Activated T-cell treated with anti-CD3 and anti-CD28 coated beads, Interleukin-2, amount 50 U/mL, for 24 hours (primary cell): ENCODE measurements at places on chromosomes 5 and 9.
A peak's percentile ranks its signal among the peaks of the same experiment; 100 is the strongest.

DNA sequence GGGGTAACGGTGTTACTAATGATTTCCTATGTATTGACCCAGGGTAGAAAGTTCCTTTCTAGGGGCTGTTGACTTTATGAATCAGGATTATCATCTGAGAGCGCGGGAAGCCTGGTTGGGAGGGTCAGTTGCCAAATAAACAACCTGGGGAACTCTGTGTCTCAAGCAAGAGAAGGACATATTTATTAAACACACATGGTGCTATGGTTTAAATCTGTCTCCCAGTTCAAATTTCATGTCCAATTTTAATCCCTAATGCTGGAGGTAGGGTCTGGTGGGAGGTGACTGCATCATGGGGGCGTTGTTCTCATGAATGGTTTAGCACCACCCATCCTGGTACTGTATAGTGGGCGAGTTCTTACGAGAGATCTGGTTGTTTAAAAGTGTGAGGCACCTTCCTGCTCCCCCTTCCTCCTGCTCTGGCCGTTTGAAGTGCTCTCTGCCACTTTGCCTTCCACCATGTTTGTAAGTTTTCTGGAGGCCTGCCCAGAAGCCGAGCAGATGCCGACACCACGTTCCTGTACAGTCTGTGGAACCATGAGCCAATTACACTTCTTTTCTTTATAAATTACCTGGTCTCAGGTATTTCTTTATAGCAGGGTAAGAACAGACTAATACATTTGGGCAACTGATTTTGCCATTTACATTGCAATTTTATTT is 19.7 kb upstream of the GAS1 start:
- no peaks in the 10 kb centered on the region for H3K36me3 ChIP-seq
- no peak overlapping the region for H3K4me3 ChIP-seq
- no peak for DNase-seq
- H3K27me3 ChIP-seq = peaks cover 28% of the 10 kb centered on the region

- DNase-seq = no peak
- no peaks in the 10 kb centered on the region for H3K36me3 ChIP-seq
- no peaks in the 10 kb centered on the region for H3K27me3 ChIP-seq
- no peak overlapping the region for H3K27ac ChIP-seq
- H3K4me3 ChIP-seq = no peak overlapping the region
These were observed 39.9 kb upstream of the CTSL start for GRCh38 chr9:87685871-87686519.

- no peaks in the 10 kb centered on the region for H3K27me3 ChIP-seq
- DNase-seq = no peak
- no peak overlapping the region for H3K4me3 ChIP-seq
- H3K27ac ChIP-seq = no peak overlapping the region
These were observed 212.9 kb downstream of the MAT2B start for GRCh38 chr5:163718272-163718671.

DNA sequence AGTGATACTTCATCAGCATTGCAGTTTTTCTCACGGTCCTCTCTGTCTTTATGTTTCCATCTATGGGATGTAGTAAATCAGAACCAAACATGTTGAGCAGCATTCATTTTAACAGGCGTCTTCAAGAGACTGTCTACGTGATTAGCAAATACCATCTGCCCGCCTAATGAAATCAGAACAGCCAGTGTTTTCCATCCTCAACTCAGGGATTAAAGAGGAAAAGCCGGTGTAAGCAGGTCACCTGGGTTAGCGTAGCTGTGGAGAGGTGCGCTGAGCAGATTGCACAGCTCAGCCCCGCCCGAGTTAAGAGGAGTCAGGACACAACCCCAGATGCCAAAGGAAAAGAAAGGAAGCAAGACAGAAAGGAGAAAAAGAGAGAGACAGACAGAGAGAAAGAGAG is 54.3 kb upstream of the ANKRD33B start:
- no peak overlapping the region for H3K4me3 ChIP-seq
- no peak for DNase-seq
- no peak overlapping the region for H3K27ac ChIP-seq
- peaks cover 2% of the 10 kb centered on the region for H3K27me3 ChIP-seq

GRCh38 chr5:68849906-68850305 is 243.9 kb upstream of the SLC30A5 start:
- no peaks in the 10 kb centered on the region for H3K36me3 ChIP-seq
- no peak overlapping the region for H3K27ac ChIP-seq
- no peaks in the 10 kb centered on the region for H3K27me3 ChIP-seq
- H3K4me3 ChIP-seq = no peak overlapping the region

- H3K36me3 ChIP-seq = no peaks in the 10 kb centered on the region
- no peak overlapping the region for H3K4me3 ChIP-seq
- H3K27ac ChIP-seq = no peak overlapping the region
- no peak for DNase-seq
- peaks cover 5% of the 10 kb centered on the region for H3K27me3 ChIP-seq
- peaks cover 5% of the 10 kb centered on the region for H3K4me1 ChIP-seq
These were observed 108.5 kb downstream of the ZNF354C start for GRCh38 chr5:179168664-179169063.

DNA sequence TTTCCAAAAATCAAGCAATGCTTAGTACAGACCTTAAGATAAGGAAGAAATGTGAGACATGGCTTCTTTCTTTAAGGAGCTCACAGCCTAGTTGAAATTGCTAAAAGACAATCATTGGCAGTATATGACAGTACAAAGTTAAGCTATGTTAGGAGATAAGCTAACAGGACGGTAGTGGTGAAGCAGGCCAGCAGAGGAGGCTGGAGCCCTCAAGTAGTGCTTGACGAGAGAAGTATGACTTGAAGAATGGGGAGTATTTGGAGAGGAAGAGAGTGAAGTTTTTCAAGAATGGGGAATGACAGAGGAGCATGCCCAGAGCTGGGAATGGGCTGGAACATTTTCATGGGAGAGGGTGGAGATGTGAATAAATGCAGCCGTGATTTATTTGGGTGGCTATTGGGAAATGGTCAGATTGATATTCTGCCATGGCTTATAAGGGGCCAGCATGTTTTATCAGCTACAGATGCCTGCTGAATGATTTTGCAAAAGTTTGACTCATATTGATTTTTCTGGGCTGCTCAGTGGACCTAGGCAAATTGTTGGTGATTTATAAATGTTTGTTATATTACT is 43.7 kb downstream of the LURAP1L start:
- DNase-seq = no peak
- no peak overlapping the region for H3K4me3 ChIP-seq
- H3K27me3 ChIP-seq = no peaks in the 10 kb centered on the region
- H3K27ac ChIP-seq = no peak overlapping the region
- no peaks in the 10 kb centered on the region for H3K36me3 ChIP-seq

GRCh38 chr5:34728236-34728635 is 72.1 kb downstream of the RAI14 start:
- DNase-seq = no peak
- H3K27me3 ChIP-seq = peaks cover 6% of the 10 kb centered on the region
- no peak overlapping the region for H3K27ac ChIP-seq
- H3K4me1 ChIP-seq = no peaks in the 10 kb centered on the region
- no peaks in the 10 kb centered on the region for H3K36me3 ChIP-seq

GRCh38 chr5:146877783-146878475 is 628 bp downstream of the PPP2R2B start:
- peaks cover 36% of the 10 kb centered on the region for H3K27me3 ChIP-seq
- peak; percentile 55 for DNase-seq

GRCh38 chr5:143761663-143762062 is 50.3 kb upstream of the HMHB1 start:
- H3K4me1 ChIP-seq = peaks cover 13% of the 10 kb centered on the region
- peaks cover 10% of the 10 kb centered on the region for H3K27me3 ChIP-seq
- DNase-seq = no peak
- H3K36me3 ChIP-seq = no peaks in the 10 kb centered on the region
- H3K27ac ChIP-seq = no peak overlapping the region

- H3K4me1 ChIP-seq = no peaks in the 10 kb centered on the region
- H3K36me3 ChIP-seq = peaks cover 69% of the 10 kb centered on the region
- H3K27me3 ChIP-seq = no peaks in the 10 kb centered on the region
- no peak for DNase-seq
- no peak overlapping the region for H3K4me3 ChIP-seq
- no peak overlapping the region for H3K27ac ChIP-seq
These were observed 254.2 kb downstream of the RFX3 start for GRCh38 chr9:3271581-3271980.

DNA sequence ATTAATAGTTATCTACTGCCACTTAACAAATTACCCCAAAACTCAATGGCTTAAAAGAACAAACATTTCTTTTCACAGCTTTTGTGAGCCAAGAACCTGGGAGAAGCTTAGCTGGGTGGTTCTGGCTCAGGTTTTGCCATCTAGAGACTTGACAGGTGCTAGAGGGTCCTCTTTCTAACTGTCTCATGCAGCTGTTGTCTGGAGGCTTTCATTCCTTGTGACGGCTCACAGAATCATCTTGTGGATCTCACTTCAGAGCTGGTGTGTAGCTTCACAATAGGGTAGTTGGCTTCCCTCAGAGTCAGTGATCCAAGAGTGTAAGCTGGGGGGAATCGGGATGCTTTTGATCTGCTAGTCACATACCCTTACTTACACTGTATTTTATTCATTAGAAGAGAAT is 81.2 kb upstream of the APC start:
- H3K27ac ChIP-seq = no peak overlapping the region
- H3K4me3 ChIP-seq = no peak overlapping the region
- DNase-seq = no peak
- H3K36me3 ChIP-seq = no peaks in the 10 kb centered on the region

GRCh38 chr9:124348363-124348762 is 66.9 kb downstream of the PSMB7 start:
- no peak overlapping the region for H3K4me3 ChIP-seq
- no peaks in the 10 kb centered on the region for H3K27me3 ChIP-seq
- H3K27ac ChIP-seq = peak overlapping the region; percentile 33
- DNase-seq = no peak
